ENCODE measurements at places on chromosomes 7 and 10. TPM values are rescaled to one million over a fixed set of nuclear protein-coding genes. Genes with fewer than 3 reads are reported as not detected.

GRCh38 chr10:58299580-58299979 is 30.6 kb downstream of the CISD1 start:
- H3K4me3 ChIP-seq, result no peak overlapping the region
- H3K4me1 ChIP-seq, result peaks cover 10% of the 10 kb centered on the region
- H3K27ac ChIP-seq, result no peak overlapping the region
- no peaks in the 10 kb centered on the region for H3K27me3 ChIP-seq

Gene TRPV5
- total RNA-seq, result not detected

Gene ELAPOR2
- total RNA-seq, result 59.4 TPM

GRCh38 chr10:79239275-79239779 is 107.9 kb upstream of the PPIF start:
- H3K4me3 ChIP-seq, result no peak overlapping the region
- DNase-seq, result no peak
- peaks cover 65% of the 10 kb centered on the region for H3K4me1 ChIP-seq
- H3K36me3 ChIP-seq, result peaks cover 14% of the 10 kb centered on the region

GRCh38 chr7:78542541-78542940 is 744.0 kb downstream of the PHTF2 start:
- peaks cover 4% of the 10 kb centered on the region for H3K36me3 ChIP-seq
- H3K4me1 ChIP-seq, result no peaks in the 10 kb centered on the region
- H3K4me3 ChIP-seq, result no peak overlapping the region

Gene GNGT1
- not detected for total RNA-seq

DNA sequence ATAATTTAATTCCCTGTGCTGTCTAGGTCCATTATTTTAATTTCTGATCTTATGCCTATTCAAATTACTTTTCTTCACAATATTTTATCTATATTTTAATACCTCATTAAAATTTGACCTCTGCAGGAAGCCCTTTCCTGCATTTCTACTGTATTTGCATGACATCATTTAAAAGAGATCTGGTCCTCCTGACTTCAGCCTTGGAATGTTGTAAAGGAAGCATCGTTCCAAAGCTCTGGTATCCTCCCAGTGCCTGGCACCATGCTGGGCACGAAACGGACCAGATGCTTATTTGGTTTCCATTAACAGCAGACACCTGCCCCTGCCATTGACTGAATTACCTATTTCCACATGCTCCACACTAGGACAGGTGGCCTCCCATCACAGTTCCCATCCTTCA is 247.5 kb downstream of the KLF6 start:
- no peak overlapping the region for H3K4me3 ChIP-seq
- no peak for DNase-seq
- H3K4me1 ChIP-seq, result peaks cover 9% of the 10 kb centered on the region
- H3K27ac ChIP-seq, result no peak overlapping the region
- H3K36me3 ChIP-seq, result no peaks in the 10 kb centered on the region

Gene TMEM213
- not detected for total RNA-seq

Gene MYL10
- not detected for total RNA-seq

Gene SLC29A4
- 6.4 TPM for total RNA-seq

- no peaks in the 10 kb centered on the region for H3K36me3 ChIP-seq
- H3K27ac ChIP-seq, result no peak overlapping the region
- H3K4me1 ChIP-seq, result no peaks in the 10 kb centered on the region
- no peaks in the 10 kb centered on the region for H3K27me3 ChIP-seq
Measured at GRCh38 chr7:96471606-96472005, 149.7 kb upstream of the SLC25A13 start.

- no peak for DNase-seq
- H3K27me3 ChIP-seq, result peaks cover 2% of the 10 kb centered on the region
- H3K4me3 ChIP-seq, result no peak overlapping the region
- H3K27ac ChIP-seq, result peak overlapping the region; percentile 88
Measured at GRCh38 chr10:77374189-77374656, 263.4 kb downstream of the KCNMA1 start.

Gene ATOH7
- total RNA-seq, result 0.23 TPM

Gene TMEM184A
- 0.21 TPM for total RNA-seq

DNA sequence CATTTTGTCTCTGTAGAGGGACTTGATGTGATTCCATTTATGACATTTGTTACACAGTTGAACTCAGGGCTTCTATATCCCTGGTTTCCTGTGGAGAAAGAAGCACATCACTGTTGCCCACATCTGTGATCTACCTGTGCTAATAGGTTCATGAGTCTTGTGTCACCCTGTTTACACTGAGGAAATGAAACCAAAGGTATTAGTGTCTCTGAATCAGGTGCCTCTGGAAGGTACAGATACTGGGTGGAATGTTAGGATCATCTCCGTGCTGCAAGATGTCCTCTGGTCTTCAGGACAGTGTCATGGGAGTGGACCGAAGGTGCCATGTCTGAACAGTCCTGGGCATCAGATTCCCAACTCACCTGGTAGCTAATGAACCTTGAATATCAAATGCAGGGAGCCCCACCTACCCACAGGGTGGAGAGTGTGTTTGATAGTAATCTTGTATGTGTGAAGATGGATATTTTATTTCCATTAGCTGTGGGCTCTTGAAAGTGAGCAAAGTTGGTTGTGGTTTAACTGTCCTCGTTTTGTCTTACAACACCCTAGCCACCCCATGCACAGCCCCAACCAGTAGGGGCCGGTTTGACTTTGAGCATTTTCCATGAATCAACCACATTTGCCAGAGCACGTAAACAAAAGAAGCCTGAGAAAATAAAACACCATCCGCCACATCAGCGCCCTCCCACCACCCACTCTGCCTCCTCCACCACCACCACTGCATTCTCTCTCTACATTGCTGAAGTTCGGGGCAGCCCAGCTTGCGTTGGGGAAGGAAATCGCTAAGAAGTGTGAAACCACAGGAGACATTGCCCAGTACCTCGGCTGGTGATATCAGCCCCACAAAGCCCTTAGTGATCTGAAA is 40.7 kb downstream of the TARP start:
- H3K27me3 ChIP-seq, result peaks cover 1% of the 10 kb centered on the region
- H3K27ac ChIP-seq, result peak overlapping the region; percentile 94
- peaks cover 23% of the 10 kb centered on the region for H3K36me3 ChIP-seq

Gene ASB10
- not detected for total RNA-seq

- peaks cover 8% of the 10 kb centered on the region for H3K27me3 ChIP-seq
- no peak for DNase-seq
- H3K36me3 ChIP-seq, result no peaks in the 10 kb centered on the region
- H3K4me1 ChIP-seq, result no peaks in the 10 kb centered on the region
Measured at GRCh38 chr10:47137311-47137851, 162.6 kb upstream of the GDF10 start.

DNA sequence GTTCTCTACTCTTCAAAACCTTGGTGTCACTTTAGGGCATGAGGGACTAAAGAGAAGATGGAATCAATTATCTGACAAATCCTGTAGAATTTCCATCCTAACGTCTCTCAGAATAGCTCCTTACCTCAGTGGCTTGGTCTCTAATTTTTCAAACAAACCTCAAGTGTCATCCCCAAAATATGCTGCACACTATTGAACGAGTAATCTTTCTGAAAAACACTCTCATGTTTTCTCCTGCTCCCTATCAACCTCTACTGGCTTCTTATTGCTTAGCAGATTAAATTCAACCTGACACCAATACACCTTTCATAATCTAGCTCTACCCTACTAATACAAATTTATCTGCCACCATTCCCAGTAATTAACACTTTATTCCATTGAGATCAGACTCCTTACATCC is 8.5 kb downstream of the CNOT4 start:
- peaks cover 1% of the 10 kb centered on the region for H3K27me3 ChIP-seq
- H3K36me3 ChIP-seq, result peaks cover 1% of the 10 kb centered on the region
- H3K27ac ChIP-seq, result peak overlapping the region; percentile 2
- H3K4me1 ChIP-seq, result peaks cover 3% of the 10 kb centered on the region
- DNase-seq, result no peak

Gene GIMAP4
- 6.4 TPM for total RNA-seq

Data from endothelial cell (in vitro differentiated cells).